Right lobe of liver (tissue), 6 donors: ENCODE measurements at places on chromosomes 3 and 15.

- no peak for DNase-seq
Measured at GRCh38 chr3:46381625-46382024, 10.9 kb downstream of the CCR5 start.

DNA sequence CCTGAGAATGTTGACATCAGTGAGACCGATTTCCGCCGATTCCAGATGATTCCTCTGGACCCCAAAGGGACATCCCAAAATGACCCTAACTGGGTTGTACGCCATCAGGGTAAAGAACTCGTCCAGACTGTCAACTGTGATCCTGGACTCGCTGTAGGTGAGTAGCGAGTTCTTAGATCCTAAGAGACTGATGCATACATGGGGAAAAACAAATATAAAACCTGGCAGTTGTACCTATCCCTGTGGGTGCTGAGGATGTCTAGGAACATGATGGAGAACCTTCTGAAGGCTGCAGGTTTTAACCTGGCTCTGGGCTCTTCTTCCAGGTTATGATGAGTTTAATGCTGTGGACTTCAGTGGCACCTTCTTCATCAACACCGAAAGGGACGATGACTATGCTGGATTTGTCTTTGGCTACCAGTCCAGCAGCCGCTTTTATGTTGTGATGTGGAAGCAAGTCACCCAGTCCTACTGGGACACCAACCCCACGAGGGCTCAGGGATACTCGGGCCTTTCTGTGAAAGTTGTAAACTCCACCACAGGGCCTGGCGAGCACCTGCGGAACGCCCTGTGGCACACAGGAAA is 12.3 kb downstream of the THBS1 start:
- no peak for DNase-seq

DNA sequence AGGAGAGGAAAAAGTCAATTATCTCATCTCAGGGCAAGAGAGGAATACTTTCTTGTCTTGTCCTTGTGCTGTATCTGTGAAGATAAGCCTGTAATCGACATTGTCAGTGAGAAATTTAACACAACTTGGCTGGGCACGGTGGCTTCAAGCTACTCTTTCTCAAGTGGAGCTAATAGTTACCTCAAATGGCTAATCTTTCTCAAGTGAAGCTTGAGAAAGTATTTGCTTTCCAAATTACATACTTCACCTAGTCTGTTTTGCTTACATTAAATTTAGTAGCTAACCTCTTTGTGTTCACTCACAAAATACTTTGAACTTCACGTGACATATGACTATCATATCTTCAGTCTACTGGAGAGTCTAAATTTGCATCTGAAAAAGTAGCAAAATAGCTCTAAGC is 48.3 kb upstream of the B3GALNT1 start:
- DNase-seq, result no peak

DNA sequence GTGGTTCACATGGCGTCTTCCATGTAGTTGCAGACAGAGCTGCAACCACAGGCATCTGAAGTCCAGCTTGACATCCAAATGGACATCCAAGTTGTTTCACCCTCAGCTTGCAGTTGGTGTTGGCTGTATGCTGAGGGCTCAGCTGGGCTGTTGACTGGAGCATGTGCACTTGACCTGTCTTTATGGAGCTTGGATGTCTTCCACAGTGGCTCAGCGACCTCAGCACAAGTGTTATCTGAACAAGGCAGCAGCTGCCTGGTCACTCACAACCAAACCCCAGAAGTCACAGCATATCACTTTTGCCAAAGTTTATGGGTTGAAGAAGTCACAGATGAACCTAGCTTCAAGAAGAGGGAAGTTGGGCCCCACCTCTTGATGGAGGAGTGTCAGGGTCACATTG is 92.9 kb downstream of the TPRA1 start:
- no peak for DNase-seq

GRCh38 chr3:11239796-11240195 is 32.4 kb upstream of the ATG7 start:
- DNase-seq, result no peak

DNA sequence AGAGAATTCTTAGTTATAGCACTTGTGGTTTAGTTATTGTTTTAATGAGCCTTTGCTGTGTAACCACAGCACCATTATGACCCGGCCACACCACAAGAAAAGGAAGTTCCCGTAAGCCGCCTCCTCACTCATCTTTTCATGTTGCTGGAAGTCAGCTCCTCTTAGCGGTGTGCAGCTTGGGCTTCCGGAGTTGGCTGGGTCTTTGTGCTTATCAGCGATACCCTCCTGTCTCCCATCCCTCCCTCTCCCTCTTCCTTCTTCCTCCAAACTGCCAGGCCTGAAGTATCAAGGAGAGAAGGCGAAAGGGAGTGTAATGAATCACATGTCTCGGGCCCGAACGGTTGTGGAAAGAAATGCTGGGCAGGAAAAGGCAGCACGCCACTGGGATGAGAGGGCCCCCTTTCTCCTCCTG is 353.5 kb downstream of the MCTP2 start:
- DNase-seq, result peak; percentile 14

GRCh38 chr3:137998121-137999042 is 11.6 kb upstream of the CLDN18 start:
- DNase-seq, result no peak

DNA sequence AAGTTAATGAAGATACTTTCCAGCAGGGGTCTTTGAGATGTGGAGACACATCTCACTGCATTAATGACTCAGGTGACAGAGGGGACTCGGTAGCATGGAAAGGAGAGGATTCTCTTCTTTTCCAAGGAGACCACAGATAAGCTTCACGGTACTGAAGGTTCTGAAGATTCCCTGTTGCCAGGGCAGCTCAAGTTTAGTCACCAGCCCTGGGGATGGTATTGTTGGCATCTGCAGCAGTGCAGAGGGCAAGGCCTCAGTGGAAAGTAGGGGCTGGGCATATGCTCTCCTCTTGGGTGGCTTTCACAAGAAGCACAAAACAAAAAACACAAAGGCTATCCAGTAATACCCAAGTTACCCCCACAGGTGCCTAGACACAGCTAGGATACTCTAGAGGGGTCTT is 38.0 kb upstream of the MRPL3 start:
- no peak for DNase-seq

GRCh38 chr3:51670823-51671733 is at the start of gene TEX264:
TSS of gene TEX264 (plus strand) at chr3:51671252. CDS start at chr3:51674305, 3,053 bp downstream.
- peak; percentile 98 for DNase-seq
